ENCODE measurements at places on chromosomes 16 and 17. TPM values are rescaled to one million over a fixed set of nuclear protein-coding genes. Genes with fewer than 3 reads are reported as not detected.

The GRAP gene
- polyA plus RNA-seq = 6.1 TPM

- peak; percentile 53 for DNase-seq
Measured at GRCh38 chr16:66604376-66605176, at the start of gene CMTM3. TSS of gene CMTM3 (plus strand) at chr16:66604704. CDS start at chr16:66604806, 102 bp downstream.

DNA sequence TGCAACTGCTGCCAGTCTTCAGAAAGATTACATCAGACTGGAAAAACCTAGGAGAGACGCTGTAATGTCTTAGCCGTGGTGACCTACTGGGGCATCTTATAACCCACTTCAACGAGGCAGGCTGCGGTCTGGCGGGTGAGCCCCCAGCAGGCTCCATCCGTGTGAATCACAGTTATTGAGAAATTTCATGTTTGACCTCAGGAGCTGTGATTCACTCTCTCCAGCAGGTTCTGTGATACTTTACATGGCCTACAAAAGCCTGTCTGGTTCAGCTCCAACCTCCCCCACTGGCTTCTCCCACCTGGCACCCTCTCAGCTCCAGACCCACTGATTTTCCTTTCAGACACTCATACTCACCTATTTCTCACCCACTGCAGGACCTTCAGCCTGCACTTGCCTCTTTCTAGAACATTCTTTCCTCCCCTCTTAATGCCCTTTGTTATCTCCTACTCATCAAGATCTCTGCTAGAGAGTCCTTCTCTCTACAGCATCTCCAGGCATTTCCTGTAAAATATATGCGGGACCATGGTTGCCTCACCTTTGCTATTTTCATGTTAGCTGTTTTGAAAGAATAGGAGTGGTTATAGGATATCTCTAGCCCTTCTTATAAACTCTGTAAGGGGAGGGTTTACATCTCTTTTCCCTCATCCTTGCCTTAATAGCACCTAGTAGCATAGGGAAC is 227.9 kb downstream of the MAF start:
- DNase-seq = no peak

DNA sequence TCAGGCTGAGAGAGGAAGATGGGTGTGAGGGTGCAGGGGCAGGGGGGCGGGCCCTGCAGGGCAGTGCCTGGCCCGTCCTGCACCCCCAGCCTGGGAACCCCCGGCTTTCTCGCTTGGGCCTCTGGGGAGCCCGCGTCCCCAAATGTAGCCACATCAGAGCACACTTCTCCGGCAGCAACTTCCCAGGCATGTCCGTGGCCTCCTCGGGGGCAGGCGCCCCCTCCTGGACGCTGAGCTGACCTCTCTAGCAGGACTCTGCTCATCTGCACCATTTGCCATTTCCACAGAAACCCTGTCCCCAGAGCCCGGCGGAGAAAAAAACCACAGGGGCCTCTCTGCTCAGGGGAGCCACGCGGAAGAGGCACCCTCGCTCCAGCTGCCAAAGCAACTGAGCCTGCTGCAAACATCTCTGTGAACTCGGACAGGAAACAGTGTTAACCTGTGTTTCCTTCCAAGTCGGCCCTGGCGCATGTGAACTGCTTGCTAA is 63.4 kb downstream of the KLHDC4 start:
- DNase-seq = no peak

GRCh38 chr17:75271955-75272847 is 1.2 kb upstream of the MIF4GD start:
- DNase-seq = no peak

GRCh38 chr17:76585649-76586593 is at the start of gene ST6GALNAC2:
TSS of gene ST6GALNAC2 (minus strand) at chr17:76585860. CDS start at chr17:76585808, 52 bp downstream.
- DNase-seq = no peak

The ABI3 gene
- polyA plus RNA-seq = 6.5 TPM

DNA sequence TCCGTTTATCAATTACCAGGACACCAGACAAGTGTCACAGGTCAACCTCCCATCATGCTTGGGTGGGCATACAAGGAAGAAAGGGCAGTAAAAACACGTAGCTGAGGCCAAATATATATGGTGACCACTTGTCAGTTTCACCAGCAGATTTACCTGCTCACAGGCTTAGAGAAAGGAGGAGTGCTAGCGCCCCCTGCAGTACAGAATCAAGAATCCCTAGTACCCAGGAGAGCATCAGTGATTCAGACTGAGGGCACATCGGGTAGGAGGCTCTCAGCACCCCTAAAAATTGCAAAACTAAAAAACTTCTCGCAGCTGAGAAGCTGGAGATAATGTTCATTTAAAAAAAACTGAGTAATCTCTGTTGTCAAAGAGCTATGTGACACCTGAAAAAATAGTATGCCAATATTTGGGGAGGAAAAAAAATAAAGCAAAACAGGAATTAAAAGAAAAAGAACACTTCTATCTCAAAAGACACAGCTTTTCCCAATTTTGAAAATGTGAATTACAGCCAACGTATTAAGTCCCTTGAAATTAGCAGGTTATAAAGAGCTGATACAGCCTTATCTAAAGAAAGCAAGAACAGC is 21.2 kb upstream of the MON1B start:
- no peak for DNase-seq

The ADAD2 gene
- not detected for polyA plus RNA-seq

- DNase-seq = no peak
Measured at GRCh38 chr16:65984296-65984695, 382.2 kb upstream of the CDH5 start.

DNA sequence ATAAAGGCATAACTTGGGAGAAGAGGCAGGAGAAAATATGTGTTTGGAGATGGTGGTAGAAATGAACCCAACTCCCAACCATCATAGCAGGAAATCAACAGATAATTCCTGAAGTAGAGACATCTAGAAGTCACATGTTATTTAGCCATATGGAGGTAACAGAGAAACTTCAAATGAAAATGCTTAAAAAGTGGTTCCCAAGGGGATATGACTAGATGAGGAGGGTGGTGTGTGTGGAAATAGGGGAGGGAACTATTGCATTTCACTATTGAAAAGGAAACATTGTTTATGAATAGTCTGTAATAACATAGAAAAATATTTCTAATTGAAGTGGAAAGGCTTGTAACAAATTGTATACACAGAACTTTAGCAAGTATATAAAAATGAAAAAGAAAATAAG is 412.0 kb downstream of the SHISA9 start:
- DNase-seq = no peak

The KRT31 gene
- polyA plus RNA-seq = not detected

DNA sequence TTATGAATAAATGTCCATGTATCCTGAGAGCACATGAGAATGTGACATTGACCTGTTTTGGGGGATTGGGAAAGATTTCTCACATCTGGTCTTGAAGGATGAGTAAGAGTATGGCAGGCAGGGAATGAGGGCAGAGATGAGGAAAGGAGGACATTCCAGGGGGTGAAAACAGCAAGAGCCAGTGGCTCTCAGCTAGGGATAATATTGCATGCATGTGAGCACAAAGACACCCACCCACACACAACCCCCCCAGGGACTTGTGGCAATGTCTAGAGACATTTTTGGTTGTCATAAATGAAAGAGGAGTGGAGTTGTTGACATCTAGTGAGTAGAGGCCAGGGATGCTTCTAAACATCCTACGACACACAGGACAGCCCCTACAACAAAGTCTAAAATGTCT is 6.0 kb downstream of the MYO1D start:
- no peak for DNase-seq

DNA sequence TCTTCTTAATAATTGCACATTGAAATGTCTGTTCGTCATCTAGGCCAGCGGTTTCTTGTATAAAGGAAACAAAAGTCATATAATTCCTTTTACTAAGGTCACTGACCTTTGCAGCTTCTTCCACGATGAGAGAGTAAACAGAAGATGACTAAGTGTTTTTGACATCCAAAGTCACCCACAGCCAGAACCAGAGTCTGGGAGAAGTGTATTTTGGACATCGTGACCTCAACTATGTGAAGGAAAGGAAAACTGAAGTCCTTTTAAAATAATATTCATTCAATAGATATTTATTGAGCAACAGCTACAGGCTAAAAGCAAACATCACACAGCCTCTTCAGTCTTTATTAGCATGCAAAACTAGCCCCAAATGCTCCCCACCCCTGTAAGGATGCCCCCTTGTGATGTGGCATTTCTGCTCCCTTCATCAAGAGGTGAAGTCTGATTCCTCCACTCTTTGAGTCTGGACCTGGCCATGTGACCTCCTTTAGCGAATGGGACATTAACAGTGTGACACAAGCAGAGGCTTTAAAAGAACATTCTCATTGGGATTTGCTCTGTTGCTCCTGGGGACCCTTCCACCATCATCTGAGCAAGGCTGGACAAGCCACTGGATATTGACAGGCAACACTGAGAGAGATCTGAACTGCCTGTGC is 8.1 kb upstream of the PMP22 start:
- no peak for DNase-seq

DNA sequence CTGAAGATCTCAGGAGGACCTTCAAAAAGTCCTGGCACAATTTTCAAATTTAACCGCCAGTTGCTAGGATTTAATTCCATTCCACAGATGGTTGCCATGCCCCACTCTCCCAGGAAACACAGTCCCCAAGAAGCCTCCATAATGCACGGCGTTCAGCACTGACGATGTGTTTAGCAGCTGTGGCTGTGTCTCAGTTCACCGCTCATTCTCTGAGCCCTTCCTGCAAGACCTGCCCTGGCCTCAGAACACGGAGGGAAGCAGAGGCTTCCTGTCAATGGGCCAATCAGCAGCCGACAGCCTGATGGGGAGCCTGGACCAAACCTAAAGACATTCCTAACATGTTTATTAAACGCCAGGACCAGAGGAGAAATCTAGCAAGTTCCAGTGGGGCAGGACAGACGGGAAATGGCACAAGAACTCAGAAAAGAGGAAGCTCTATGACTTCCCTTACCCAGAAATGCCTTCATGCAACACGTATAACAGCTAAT is 4.9 kb downstream of the MYLK3 start:
- DNase-seq = no peak

DNA sequence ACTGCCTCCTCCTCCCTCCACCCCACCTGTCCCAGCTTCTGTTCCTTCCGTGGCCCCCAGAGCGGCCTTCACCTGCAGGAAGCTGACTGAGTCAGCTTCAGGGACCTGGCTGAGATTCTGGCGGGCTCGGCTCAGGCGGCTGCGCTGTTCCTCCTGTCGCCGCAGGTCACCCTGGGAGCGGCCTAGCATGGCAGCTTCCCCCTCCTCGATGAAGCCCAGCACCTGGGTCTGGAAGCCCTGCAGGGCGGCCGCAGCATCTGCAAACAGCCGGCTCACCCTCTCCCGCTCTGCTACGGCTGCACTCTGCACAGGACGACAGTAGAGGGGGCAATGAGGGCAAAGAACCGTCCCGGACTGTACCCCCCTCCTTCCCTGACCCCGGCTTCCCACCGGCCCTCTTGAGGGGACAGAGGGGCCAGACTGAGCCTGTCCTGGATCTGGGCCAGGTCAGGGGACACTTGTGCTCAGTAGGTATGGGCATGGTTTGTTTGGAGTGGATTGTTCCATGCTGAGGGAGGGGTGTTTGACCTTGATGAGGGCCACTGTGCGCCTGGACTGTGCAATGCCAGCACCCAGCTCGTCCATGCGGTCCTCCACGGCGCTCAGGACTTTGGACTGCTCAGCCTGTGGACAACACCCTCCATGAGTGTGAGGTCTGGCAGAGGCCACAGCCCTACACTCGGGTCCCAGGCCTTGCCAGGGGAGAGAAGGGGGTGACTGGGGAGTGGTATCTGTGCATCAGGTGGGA is 2.0 kb downstream of the TRIM47 start:
- DNase-seq = no peak

GRCh38 chr16:1036726-1037393 is 35.7 kb upstream of the SSTR5 start:
- DNase-seq = no peak

DNA sequence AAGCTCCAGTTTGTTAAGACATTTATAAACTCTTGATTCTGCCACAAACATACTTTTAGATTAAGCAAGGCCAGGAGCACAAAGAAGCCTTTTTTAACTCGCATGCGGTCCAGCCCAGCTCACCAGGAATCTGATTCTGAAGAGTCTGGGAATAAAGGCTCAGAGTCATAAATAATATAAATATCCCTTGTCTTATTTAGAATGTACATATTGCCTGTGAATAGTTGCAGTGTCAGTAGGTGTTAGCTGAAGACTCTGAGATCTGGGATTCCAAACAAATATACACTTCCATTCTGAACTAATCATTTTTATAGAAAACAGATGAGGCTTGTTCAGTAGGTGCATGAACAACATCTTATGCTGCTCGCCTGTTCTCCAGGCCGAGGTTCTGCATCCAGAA is 59.1 kb upstream of the ELAC2 start:
- no peak for DNase-seq

DNA sequence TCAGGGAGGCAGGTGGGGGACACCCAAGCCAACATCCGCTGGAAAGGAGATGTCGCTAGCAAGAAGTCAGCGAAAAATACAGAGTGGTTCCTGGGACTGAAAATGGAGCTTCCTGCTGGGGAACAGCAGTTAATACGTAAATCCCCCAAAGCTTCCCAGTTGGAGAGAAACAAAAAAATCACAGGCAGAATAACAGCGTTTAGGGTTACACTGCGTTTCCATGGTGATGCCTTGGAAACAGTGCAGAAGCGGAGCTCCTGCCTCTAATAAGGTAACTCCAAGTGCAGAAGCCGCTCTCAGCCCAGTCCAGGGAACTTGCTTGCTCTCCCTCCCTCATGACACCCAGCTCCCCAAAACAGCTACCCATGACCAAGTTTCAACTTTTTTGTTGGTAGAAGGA is 73.4 kb downstream of the PLD6 start:
- DNase-seq = peak; percentile 64

- no peak for DNase-seq
Measured at GRCh38 chr16:4004206-4004605, 112.0 kb downstream of the ADCY9 start.

DNA sequence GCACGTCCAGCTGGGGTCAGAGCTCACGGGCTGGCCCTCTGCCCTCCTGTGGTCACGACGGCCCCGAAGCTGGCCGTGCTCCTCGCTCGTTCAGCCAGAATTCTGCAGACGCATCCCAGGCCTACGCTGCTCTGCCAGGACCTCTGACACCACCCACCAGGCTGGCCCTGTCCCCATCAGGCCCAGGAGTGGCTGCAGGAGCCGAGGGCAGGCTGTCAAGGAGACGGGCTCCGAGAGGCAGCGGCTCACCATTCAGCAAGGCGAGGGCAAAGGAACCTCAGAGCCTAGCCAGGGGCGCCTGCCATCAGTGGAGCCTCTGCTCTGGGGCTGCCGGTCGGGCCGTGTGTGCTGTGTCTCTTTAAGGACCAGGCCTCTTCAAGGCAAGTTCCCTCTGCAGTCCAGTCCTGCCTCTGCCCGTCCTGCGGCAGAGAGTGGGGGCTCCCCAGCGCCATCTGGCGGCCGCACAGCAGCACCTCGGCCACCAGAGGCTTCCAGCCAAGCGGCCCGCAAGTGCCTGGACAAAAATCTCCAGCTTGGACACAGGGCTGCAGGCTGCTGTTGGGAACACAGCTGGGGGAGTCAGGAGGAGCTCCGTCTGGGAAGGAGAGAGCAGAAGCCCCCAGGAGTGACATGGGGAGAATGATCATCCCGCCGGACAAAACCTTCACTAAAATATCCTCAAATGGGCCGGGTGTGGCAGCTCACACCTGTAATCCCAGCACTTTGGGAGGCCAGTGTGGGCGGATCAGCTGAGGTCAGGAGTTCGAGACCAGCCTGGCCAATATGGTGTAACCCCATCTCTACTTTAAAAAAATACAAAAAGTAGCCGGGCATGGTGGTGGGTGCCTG is 7.4 kb upstream of the ABR start:
- DNase-seq = no peak

The TBX6 gene
- 1.1 TPM for polyA plus RNA-seq

Data from right renal pelvis (tissue), 4 donors.